Activated naive CD4-positive, alpha-beta T cell (primary cell): ENCODE measurements at places on chromosomes 1 and 21.

- DNase-seq = no peak
Observed at GRCh38 chr1:154966111-154966510, 4.4 kb downstream of the SHC1 start.

GRCh38 chr1:218785928-218786327 is 387.8 kb upstream of the LYPLAL1 start:
- no peak for DNase-seq

DNA sequence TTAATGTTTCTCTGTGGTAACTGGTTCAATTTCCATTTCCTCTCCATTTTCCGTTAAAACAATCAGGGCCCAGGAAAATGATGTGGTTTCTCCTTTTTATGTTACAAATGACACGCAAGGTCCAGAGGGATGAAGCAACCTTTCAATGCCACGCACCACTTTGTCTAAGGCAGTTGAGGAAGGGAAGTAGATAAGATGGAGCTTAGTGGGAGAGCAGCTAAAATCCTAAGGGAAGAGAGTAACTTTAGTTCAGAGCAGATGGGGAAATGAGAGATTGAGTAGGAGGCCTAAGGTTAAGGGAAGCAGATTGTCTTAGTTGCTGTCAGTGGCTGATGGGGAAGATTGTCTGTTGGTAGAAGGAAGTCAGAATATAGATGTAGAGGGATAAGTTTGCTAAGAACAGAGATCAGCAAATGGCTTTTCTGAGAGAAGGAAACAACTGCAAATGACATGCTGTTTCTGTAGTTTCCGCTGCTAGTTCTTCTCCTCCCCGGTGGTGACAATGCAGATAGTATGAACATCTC is 660 bp downstream of the CD1C start:
- DNase-seq = no peak

DNA sequence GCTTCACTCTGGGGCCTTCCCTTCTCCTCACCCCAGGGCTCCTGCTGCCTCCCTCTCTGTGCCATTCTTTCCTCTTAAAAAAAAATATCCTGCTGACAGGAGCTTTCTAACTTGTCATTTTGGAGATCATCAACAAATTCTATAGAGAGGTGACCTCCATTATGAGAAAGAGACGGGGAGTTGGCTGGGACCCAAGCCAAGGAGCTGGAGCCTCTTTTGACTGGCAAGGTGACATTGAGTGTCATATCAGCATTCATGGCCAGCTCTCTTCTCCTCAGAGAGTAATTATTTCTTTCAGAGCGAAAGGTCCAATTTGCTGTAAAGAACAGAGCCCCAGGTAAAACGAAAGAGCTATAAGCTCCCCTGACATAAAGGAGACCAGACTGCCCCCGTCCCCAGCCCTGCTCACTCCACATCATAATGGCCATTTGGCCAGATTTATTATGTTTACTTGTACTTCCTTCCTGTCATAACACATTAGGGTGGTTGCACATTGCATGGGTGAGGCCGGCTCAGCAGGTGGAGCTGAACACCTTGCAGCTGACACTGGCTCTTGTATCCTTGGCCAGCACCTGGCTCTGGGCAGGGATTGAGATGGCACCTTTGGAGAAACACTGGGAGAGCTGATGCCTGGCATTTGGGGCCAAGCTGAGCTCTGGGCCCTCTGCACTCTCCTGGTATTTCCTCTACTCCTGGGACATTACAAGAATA is 404.0 kb upstream of the VAMP3 start:
- no peak for DNase-seq

DNA sequence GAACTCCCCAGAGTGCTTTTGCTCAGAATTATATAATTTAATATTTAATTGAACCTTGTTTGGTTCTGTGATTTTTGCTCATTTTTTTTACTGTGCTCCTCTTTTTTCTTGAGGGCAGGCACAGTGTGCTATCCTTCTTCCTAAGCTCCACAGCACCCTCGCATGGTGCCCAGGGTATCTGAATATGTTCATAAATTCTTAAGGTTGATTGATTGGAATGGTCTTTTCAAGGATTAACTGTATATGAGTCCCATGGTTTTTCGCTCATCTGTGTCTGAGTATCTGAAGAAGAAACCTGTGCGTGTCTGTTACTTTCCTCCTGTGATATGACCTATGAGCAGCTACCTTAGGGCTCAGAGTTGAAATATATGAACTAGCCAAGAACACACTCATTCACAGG is 393.7 kb downstream of the HLX start:
- no peak for DNase-seq

DNA sequence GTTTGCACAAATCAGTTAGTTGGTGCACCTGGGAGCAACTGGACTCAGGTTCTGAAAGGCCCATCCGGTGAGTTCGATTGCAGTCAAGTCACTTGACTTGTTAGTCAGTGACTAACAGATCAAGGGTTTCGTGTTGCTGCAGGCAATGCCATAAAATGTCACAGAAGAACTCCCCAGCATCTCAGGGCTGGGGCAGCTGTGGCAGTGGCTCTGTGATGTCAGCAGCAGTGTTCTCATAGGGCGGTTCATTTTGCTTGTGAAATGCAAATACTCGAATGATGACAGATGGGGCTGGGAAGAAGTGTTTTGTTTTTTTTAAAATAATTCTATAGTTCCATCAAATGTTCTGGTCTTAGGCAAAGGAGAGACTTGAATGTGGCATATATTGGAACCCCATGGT is 287.8 kb downstream of the LMX1A start:
- no peak for DNase-seq

- no peak for DNase-seq
Observed at GRCh38 chr1:11772458-11772857, 10.5 kb downstream of the C1orf167 start.

- no peak for DNase-seq
Observed at GRCh38 chr1:244837597-244838258, 2.3 kb downstream of the COX20 start.

GRCh38 chr1:15786581-15786980 is 20.9 kb downstream of the UQCRHL start:
- no peak for DNase-seq

DNA sequence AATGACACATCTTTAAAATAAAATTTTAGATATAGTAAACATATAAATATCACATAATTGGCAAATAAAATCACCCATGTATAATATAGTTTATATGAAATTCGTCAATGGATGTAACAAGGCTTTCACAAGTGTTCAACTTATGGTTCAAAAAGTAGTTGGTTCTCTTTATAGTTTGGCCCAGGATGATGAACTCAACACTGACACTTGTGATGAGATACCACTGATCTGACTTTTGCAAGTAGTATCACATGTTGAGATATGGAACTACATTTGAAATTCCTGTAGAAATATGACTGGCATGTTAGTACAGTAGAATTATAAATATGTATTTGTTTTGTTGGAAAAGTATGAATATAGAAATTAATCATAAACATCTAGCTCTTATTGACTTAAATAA is 1.8 kb downstream of the TNNI3K start:
- no peak for DNase-seq

- DNase-seq = no peak
Observed at GRCh38 chr1:241343956-241344355, 13.0 kb downstream of the RGS7 start.

DNA sequence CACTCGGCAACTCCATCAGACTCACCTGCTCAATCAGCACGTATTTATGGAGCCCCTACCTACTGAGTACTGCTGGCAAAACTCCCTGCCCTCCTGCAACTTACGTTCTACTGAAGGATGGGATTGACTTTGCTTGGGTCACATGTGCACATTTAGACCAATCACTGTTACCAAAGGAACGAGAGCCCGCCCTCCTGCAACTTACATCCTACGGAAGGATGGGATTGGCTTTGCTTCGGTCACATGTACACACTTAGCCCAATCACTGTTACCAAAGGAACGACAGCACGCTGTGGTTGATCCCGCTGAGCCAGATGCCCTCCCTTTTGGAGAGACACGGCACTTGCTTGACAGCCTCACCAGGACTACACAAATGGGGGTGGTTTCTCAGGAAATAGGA is 46.0 kb downstream of the UBIAD1 start:
- no peak for DNase-seq

GRCh38 chr1:238223076-238223640 is 332.4 kb upstream of the ZP4 start:
- DNase-seq = no peak
